Endodermal cell (in vitro differentiated cells): ENCODE measurements at places on chromosomes 1 and 21.
A peak's percentile ranks its signal among the peaks of the same experiment; 100 is the strongest.

GRCh38 chr1:247576514-247576913 lies 11.6 kb upstream of the OR2G2 start:
- no peaks in the 10 kb centered on the region for H3K27me3 ChIP-seq
- no peaks in the 10 kb centered on the region for H3K4me1 ChIP-seq
- DNase-seq, result no peak
- no peaks in the 10 kb centered on the region for H3K36me3 ChIP-seq
- no peak overlapping the region for H3K27ac ChIP-seq
- H3K4me3 ChIP-seq, result no peak overlapping the region

GRCh38 chr21:42277593-42277992 lies 37.6 kb downstream of the TFF3 start:
- DNase-seq, result no peak
- no peaks in the 10 kb centered on the region for H3K36me3 ChIP-seq
- no peaks in the 10 kb centered on the region for H3K4me1 ChIP-seq
- H3K4me3 ChIP-seq, result no peak overlapping the region
- H3K27me3 ChIP-seq, result no peaks in the 10 kb centered on the region

DNA sequence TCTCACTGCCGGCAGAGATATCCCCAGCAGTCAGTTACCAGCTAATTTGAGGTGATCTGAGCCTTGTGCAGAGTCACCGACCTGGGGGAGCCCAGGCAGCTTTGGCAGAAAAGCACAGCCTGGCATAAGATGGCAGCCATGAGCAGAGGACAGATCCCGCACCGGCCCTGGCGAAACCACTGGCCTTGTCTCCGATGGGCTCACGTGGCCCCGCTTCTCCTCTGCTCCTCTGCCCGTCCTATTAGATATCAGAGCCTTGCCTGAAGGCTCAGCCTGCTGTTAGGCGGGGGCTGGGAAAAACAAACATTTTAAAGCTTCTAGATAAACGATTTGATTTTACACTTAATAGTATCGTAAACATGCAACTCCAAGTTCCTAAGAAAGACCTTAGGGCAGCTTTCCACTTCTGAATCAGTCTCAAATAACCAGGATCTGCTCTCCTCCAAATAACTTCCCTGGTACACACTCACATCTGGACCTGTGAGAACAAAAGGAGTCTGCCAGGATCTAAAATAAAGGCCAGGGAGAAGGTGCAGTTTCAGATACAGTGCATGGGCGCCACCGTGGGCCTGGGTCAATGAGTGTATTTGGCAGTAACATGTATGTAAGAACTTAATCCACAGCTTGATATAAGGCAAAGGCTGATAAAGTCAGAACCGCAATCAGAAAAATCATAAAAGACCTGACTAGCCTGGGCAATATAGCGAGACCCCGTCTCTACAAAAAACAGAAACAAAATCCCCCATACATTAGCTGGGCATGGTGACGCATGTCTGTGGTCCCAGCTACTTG lies 10.0 kb downstream of the EDARADD start:
- peak; percentile 52 for DNase-seq
- no peaks in the 10 kb centered on the region for H3K27me3 ChIP-seq
- no peak overlapping the region for H3K27ac ChIP-seq

GRCh38 chr1:8104278-8105236 lies 78.4 kb upstream of the ERRFI1 start:
- no peak overlapping the region for H3K4me3 ChIP-seq
- no peaks in the 10 kb centered on the region for H3K36me3 ChIP-seq
- no peak overlapping the region for H3K27ac ChIP-seq

DNA sequence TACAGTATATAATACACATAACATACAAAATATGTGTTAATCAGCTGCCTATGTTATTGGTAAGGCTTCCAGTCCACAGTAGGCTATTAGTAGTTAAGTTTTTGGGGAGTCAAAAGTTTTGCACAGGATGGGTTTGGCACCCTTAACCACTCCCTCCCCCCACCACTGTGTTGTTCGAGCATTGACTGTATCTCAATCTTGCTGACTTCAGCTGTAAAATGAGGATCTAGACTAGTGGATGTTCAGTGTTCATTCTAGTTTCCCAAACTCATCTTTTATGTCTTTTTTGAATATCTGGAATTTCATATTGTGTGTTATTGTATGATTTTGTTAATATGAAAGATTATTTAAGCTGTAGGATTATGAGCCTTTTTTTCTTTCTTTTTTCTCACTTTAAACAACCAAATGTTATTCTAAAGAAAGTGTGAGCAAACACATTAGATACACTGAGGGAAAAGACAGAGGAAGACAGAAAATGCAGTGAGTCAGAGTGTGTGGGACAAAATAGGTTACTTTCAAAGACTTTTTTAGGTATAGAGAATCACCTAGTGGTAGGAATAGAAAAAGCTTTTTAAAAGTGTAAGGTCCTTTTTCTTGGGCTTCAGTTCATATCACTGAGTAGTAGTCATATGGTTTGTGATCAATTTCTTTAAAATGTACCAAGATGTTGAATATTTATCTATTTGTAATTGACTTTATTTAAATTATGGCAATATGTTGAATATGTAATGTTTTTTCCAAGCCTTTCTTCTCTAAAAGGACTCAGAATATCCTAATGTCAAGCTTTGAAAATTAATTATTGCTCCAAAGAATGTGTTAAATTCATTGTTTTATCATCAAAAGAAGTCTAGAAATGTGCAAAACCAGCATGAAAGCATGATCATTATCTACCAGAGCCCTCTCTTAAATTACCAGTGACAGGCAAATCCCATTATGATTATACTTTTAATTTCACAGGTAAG lies 17.9 kb upstream of the CENPF start:
- H3K36me3 ChIP-seq, result no peaks in the 10 kb centered on the region
- H3K27ac ChIP-seq, result no peak overlapping the region
- H3K4me1 ChIP-seq, result peaks cover 9% of the 10 kb centered on the region
- no peak overlapping the region for H3K4me3 ChIP-seq
- no peak for DNase-seq

DNA sequence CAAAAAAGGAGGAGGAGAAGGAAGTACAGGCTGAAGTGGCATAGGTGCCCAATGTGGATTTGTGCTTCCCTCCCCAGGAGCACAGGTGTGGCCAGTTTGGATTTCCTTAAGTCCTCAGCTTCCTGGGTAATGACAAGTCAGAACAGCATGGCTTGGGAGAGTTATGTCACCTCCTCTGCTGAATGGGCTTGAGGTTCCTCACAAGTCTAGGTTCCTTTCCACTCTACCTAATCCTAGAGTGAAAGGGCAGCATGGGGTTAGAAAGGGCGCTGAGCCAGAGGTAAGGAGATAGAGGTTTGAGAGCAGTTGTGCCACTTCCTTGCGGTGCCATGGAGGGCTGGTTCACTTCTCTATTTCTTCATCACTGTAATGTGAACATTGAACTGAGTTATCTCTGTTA lies 35.5 kb upstream of the IL20 start:
- H3K27me3 ChIP-seq, result peaks cover 1% of the 10 kb centered on the region
- no peaks in the 10 kb centered on the region for H3K4me1 ChIP-seq
- H3K36me3 ChIP-seq, result no peaks in the 10 kb centered on the region
- H3K27ac ChIP-seq, result no peak overlapping the region
- no peak overlapping the region for H3K4me3 ChIP-seq

- DNase-seq, result peak; percentile 83
- no peaks in the 10 kb centered on the region for H3K36me3 ChIP-seq
- no peaks in the 10 kb centered on the region for H3K4me1 ChIP-seq
- H3K27ac ChIP-seq, result peak overlapping the region; percentile 62
These were observed 816 bp downstream of the EDEM3 start for GRCh38 chr1:184753608-184754475.
